ENCODE measurements at places on chromosomes 2 and 18.

DNA sequence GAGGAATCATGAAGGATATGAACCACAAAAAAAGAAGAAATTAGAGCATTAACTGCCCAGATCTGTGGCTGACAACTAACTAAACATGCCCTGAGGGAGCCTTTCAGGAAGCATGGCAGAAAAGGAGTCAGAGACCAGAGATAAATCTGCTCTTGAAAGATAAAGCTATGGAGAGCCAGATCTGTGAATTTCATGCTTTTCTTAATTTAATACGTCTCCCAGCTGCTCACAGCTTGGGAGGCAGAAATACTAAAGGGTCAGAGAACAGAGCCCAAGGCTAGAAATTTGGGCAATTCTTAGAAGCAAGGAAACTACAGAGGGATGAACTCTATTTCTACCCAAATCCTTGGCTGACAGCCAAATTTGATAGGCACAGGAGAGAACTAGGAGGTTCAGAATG, 223.0 kb upstream of the DPP10 start:
- no peak for DNase-seq

DNA sequence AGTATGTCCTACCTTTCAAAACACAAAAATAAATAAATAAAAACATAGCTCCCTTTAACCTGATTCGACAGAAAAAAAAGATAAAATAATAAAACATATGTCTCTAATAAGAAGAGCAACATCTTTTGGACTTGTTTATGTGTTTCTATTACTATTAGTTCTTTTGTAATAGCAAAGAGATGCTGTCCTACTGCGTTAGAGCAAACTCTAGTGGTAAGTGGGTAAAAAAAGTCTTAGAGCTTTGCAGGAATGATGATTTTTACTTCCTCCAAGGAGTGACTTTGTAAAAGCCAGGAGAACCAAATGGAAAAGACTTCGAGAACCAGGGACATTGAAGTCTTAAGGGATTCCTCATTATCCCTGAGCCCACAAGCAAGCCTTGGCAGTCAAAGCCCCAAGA, 450.1 kb downstream of the METTL4 start:
- no peak for DNase-seq

- peak; percentile 23 for DNase-seq
Observed at GRCh38 chr18:47100212-47100831, 50.0 kb downstream of the HDHD2 start.

DNA sequence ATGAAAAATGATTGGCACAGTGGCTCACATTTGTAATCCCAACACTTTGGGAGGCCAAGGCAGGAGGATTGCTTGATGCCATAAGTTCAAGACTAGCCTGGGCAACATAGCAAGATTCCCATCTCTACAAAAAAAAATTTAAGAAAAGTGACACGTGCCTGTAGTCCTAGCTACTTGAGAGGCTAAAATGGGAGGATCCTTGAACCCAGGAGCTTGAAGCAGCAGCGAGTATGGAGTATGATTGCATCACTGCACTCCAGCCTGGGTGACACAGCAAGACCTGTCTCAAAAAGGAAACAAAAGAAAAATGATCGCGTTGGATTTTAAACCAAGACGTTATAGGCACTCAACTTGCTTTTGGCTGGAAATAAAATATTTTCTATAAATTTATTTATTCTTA, 37.8 kb upstream of the CREB1 start:
- DNase-seq: no peak

DNA sequence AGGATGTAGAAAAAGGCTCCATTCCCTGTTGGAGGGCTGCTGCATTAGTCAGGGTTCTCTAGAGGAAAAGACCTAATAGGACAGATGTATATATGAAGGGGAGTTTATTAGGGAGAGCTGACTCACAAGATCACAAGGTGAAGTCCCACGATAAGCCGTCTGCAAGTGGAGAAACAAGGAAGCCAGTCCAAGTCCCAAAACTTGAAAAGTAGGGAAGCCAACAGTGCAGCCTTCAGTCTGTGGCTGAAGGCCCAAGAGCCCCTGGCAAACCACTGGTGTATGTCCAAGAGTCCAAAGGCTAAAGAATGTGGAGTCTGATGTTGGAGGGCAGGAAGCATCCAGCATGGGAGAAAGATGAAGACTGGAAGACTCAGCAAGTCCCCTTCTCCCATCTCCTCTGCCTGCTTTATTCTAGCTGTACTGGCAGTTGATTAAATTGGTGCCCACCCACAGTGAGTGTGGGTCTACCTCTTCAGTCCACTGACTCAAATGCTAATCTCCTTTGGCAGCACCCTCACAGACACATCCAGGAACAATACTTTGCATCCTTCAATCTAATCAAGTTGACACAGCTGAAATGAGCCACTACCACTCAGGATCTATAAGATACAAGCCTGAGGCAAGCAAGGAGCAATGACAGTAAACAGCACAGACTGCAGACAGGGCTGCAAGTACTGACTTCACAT, 30.0 kb upstream of the ATG16L1 start:
- DNase-seq: no peak

DNA sequence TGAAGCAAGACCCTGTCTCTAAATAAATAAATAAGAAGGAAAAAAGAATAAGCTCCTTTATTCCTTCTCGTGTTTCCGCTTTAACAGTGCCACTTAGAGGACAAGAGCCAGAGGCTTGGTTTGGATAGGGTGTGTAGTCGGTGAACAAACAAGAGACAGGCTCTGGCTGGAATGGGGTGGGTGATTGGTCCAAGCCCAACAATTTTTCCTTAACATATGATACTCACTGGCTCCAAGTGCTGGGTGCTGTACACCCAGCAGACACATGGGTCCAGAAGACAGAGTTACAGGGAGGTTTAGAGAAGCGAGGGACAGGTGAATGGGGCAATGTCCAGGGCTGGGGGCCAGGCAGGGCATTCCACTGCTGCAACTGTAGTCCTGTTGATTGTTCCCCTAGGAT, 77.8 kb downstream of the NCAPH start:
- no peak for DNase-seq
